PC-9 (cell line): ENCODE measurements at places on chromosomes 16 and 17. TPM values are rescaled to one million over a fixed set of nuclear protein-coding genes. Genes with fewer than 3 reads are reported as not detected.

GRCh38 chr17:80182118-80182844, 12.5 kb downstream of the CARD14 start:
- no peak for DNase-seq

GRCh38 chr16:81088836-81089235, 7.4 kb downstream of the GCSH start:
- no peak for DNase-seq

GRCh38 chr17:59298521-59298920, 32.9 kb upstream of the YPEL2 start:
- DNase-seq, result peak; percentile 50

Gene SCNN1G
- not detected in 2 replicates for total RNA-seq

Gene GFAP
- total RNA-seq, result not detected in 2 replicates

DNA sequence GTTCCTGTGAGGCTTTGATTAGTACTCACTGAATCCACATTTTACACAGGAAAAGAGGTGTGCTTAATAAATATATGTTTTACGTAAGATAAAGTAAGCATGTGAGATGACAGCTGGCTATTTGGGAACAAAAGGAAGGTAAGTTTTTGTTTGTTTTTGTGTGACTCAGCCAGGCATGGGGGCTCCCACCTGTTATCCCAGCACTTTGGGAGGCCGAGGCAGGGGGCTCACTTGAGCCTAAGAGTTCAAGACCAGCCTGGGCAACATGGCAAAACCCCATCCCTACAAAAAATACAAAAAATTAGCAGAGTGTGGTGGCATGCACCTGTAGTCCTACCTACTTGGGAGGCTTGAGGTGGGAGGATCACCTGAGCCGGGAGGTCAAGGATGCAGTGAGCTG, 17.9 kb downstream of the GPR142 start:
- no peak for DNase-seq

GRCh38 chr17:15510361-15510760, 42.9 kb upstream of the CDRT4 start:
- no peak for DNase-seq
